Mammary microvascular endothelial cell (primary cell): ENCODE measurements at places on chromosomes 5 and 9. TPM values are rescaled to one million over a fixed set of nuclear protein-coding genes. Genes with fewer than 3 reads are reported as not detected.

OMD gene
- not detected in 2 replicates for total RNA-seq

IFNA17 gene
- total RNA-seq = not detected in 2 replicates

CTXN3 gene
- total RNA-seq = not detected in 2 replicates

CNTLN gene
- 5.9 and 6.4 TPM in 2 replicates for total RNA-seq

ARL14EPL gene
- total RNA-seq = 0.07 and 0.15 TPM in 2 replicates

GFPT2 gene
- total RNA-seq = 6.9 and 7.6 TPM in 2 replicates

HNRNPAB gene
- total RNA-seq = 170 and 191 TPM in 2 replicates

KIF20A gene
- 78.7 and 83.2 TPM in 2 replicates for total RNA-seq

TTC39B gene
- total RNA-seq = 3.0 and 5.1 TPM in 2 replicates

KLHL9 gene
- 25.3 and 26.6 TPM in 2 replicates for total RNA-seq
